ENCODE measurements at places on chromosomes 11 and 22. TPM values are rescaled to one million over a fixed set of nuclear protein-coding genes. Genes with fewer than 3 reads are reported as not detected.

NAALADL1 gene
- total RNA-seq, result 0.08 TPM

DNA sequence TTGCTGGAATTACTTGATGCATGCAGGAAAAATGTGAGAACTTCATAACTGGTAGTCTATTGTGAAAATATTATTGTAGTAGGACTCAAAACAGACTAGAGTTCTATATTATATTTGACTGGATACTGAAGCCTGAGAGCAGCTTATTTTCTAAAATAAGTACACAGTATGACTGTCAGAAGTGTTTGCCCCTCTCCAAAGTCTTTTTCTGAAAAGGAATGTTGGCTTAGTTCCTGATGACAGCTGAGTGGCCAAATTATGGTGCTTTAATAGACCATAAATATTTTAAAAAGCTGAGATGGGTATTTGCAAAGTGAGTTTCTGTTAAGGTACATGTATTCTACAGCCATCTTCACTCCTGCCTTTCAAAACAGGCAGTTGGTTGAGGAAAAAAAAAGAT lies 13.1 kb downstream of the ZBED5 start:
- DNase-seq, result no peak

DNA sequence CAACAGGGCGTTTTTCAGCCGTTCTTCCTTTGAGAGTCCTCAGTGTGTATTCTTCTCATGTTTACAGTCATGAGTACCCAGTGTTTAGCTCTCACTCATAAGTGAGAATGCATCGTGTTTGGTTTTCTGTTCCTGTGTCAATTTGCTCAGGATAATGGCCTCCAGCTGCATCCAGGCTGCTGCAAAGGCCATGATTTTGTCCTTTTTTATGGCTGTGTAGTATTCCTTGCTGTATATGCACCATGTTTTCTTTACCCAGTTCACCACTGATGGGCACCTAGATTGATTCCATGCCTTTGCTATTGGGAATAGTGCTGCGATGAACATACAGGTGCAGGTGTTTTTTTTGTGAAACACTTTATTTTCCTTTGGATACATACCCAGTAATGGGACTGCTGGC lies 23.5 kb downstream of the B3GAT1 start:
- DNase-seq, result no peak

DNA sequence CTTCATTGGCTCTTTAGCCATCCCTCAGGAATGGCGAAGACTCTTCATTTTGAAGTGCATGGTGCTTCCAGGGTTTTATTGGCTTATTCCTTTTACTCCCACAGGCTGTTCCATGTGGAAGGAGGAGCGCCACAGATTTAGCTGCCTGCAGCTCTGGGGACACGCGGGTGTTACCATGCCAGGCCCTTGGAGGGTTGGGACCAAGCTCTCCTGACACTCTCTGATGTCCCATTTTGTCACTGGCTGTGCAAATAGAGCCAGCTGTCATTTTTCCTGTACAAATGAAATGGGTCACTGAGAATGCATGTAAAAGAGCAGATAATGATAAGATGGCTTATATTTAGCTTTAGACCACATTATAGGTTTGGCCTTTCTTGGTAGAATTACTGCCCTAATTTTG lies 9.2 kb downstream of the THYN1 start:
- DNase-seq, result no peak

AMPD3 gene
- 6.3 TPM for total RNA-seq

TMPRSS4 gene
- total RNA-seq, result 157 TPM

GRCh38 chr22:29012101-29012433 lies 49.6 kb downstream of the C22orf31 start:
- DNase-seq, result no peak

DNA sequence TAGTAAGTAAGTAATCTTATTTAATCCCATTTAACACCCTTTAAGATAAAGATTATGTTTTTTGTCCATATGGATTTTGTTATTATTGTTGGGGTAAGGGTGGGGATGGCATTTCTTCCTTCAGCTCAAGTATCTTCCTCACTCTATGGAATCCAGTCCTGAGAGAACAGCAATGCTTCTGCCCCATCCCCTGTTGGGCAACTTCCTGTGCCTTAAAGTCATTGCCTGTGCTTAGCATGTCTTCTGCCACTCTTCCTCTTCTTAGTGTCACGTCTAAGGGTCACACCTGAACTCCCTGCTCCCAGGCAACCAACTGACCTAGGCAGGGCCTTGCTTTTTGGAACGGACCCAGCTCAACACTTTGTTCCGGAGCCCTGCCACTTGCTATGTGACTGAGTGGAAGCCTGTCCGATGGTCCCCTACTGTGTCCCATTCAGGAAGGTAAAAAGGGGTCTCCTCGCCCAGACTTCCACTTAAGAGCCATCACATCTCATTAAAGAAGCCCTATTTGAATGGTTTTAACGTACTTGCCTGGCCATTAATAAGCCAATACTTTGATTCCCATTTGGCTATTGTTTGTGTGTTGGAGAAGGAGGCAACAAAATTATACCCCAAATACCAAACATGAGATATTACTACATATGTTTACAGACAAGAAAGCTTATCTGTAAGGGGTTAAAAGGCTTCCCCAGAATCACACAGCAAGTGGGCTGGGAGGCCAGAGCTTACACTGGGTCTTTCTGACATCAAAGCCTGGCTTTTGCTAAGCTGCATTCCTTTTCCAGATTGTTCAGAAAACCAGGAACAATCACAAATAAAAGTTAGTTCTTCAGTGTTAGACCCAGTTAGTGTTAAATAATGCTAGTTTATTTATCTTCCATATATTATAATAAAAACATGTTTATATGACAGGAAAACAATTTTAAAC lies 59.2 kb downstream of the RAB38 start:
- no peak for DNase-seq

GRCh38 chr11:68776442-68777235 lies 25.3 kb upstream of the TESMIN start:
- no peak for DNase-seq

FOLH1 gene
- not detected for total RNA-seq

DNA sequence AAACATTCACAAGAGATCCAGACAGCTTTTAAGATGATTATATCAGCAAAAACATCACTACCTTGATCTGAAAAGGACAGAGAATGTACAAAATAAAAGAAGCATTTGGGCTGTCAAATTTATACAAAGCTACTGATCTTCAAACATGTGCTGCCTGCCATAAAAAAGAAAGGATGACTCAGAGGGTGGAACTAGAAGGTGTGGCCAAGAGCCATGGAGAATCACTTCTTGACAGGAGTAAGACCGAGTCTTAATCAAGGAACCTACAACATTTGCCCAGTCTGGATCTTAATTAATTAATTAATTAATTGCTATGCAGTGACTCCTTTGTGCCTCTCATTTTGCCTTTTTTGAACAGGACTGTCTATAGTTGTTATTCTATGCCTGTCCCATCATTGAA lies 33.2 kb downstream of the C11orf96 start:
- no peak for DNase-seq

MEN1 gene
- 38.0 TPM for total RNA-seq

IRAG1 gene
- total RNA-seq, result 1.3 TPM

MS4A7 gene
- total RNA-seq, result not detected

GRCh38 chr11:61752117-61752924 lies at the start of gene MYRF:
MYRF (plus strand) TSS chr11:61752636; CDS start chr11:61752745, 109 bp downstream.
- DNase-seq, result peak; percentile 44

DNA sequence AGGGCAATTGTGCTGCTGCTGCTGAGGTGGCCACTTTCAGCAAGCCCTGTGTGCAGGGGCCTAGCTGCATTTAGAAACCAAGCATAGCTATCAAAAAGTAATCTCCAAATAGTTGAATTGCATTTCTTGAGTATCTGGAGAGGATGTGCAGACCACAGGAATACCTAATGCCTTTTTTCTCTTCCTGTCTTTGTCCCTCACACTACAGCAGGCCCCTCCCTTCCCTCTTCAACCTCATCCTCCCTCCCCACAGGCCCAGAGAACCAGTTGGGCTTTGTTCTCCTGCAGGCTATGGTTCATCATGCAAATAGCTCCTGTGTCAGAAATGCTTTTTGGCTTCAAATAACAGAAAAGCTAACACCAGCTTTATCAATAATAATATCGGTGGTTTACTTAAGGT lies 47.7 kb downstream of the DKK3 start:
- no peak for DNase-seq

SGSM1 gene
- total RNA-seq, result 0.23 TPM

DNA sequence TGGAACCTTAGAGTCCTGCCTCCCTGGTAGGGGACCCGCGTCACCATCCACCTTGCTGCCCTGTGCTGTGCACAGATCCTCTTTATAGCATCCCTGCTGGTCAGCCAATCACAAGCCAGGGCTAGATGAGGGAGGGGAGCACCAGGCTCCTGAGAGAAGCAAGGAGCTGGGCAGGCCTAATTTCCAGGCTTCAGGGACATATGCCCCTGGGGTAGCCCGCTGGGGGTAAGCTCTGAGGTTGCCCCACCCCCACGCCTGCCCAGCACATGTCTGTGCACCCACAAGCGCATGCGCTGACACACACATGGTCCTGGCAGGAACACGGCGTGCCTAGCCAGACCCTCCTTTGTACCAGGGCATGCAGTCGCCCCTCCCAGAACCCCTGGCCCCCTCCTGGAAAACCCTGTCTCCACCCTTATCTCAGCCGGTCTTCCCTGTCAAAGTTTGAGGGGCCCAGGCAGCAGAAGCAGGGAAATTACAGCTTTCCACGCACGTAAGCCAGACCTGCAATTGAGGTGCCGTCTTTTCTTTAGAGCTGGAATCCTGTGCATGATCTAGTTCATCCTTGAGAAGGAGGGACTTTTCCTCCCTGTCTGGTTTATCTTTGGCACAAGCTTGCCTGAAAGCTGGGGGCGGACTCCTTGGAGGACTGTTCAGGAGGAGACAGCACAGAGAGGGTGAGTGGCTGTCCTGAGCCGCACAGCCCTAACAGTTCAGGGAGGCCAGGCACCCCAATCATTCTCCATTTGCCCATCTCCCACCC lies 2.1 kb downstream of the SSTR3 start:
- DNase-seq, result no peak

MYEOV gene
- total RNA-seq, result 97.2 TPM

GRCh38 chr22:40210818-40211217 lies 33.1 kb downstream of the TNRC6B start:
- no peak for DNase-seq

- no peak for DNase-seq
These were observed 80.8 kb downstream of the ME3 start for GRCh38 chr11:86591631-86592030.

Measured in HT-29 (cell line).